ENCODE measurements at places on chromosomes 2 and 18.

GRCh38 chr2:168751104-168751740 lies 51.2 kb upstream of the NOSTRIN start:
- DNase-seq, result no peak

DNA sequence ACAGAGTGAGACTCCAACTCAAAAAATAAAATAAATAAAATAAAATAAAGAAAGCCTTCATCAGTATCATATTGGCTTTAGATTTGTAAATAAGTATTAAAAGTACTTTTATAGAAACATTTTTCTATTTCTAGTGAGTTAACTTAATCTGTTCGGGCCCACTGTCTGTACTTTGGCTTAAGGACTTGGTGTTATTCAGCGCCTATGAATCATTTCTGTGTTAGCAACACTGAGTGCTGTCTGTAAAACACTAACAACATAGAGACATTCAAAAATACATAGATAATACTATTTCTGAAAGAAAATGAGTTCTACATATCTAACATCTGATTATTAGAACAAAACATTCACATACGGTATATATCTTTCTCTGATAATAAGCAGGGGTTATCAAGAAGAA lies 221.5 kb upstream of the CDH19 start:
- DNase-seq, result no peak

GRCh38 chr2:230685178-230685577 lies 27.5 kb upstream of the CAB39 start:
- no peak for DNase-seq

- DNase-seq, result no peak
Observed at GRCh38 chr18:44748582-44748981, 67.9 kb downstream of the SETBP1 start.

- DNase-seq, result no peak
Observed at GRCh38 chr2:198757069-198757468, 700.7 kb downstream of the SATB2 start.

- DNase-seq, result no peak
Observed at GRCh38 chr18:50638884-50639420, 79.1 kb downstream of the MAPK4 start.

DNA sequence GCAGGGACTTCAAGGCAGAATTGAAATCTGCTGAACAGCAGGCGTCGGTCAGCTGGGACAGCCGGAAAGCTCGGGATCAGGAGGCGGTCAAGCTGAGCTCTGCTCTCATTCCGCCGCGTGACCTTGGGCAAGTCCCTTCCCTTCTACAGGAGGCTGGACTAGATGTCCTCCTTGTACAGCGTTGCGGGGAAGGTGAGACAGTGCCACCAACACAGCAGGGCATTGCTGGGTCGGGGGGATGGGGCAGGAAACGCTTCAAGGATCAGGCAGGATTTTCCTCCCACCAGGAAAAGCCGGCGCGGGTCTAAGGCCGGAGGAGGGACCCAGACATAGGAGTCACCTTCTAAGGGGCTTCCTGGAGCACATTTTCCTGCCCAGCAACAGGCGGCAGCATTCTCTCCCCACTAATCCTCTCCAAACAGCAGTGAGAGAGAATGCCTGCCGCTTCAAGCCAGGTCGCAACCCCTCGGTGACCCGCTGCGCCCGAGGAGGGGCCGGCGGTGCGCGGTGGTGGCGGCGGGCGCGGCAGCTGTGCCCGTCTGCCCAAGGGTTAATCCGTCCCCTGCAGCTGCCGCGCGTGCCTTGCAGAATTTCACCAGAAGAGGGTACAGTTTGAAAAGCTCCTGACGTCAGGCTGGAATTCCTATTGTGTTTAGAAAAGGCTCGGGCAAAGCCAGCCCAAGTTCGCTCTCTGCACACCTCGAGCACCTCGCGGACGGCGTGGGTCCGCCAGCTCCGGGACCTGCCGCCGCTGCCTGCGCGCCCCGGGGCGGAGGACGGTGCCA lies at the start of gene KCNF1:
Gene KCNF1, plus strand, starts transcription at position 644 of the 785 bp plus-strand sequence. CDS start 493 bp downstream, outside the sequence.
- peak; percentile 55 for DNase-seq

GRCh38 chr2:223477318-223477717 lies 124.8 kb downstream of the SCG2 start:
- DNase-seq, result no peak

- DNase-seq, result no peak
Observed at GRCh38 chr2:36367486-36367885, 11.9 kb downstream of the CRIM1 start.

GRCh38 chr18:49628119-49628518 lies 66.3 kb downstream of the LIPG start:
- DNase-seq, result no peak

DNA sequence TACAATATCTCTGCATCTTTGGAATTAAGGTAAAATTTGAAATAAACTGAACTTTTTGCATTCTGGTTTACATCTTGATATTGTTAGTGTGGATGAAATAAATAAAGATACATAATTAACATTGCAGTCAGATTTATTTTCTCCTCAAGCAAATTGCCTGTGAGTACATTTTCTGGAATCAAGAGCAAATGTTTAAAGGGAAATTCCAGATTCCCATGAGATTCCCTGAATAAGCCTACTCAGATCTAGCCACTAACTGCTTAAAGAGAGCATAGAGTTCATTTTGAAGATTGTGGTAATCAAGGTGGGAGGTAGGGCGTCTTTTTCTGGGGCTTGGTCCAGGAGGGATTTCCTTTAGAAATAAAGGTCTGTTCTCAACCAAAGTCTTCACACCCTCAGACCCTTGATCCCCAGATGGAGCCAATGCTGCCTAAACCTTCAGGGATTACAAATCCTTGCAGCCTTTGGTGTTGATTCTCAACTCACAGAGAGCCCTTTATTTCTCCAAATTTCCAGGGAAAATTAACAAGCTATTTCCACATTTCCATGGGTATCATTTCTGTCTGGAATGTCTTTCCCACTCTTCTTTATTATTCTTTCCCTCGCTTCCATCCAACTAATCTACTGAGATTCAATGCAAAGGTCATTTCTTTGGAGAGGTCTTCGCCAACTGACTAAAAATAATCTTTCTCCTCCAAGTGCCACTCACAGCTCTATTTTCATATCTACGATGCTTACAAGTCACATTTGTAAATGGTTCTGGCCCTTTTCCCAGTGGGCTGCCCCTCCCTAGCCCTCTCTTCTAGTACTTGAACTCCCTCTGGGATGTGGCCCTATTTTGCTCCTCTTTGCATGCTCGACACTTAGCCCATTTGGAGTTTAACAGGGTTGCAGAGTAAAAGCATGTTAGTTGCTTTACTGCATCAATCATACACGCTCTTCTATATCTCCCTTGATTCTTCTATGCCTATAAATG lies 79.8 kb upstream of the SPATS2L start:
- DNase-seq, result no peak

DNA sequence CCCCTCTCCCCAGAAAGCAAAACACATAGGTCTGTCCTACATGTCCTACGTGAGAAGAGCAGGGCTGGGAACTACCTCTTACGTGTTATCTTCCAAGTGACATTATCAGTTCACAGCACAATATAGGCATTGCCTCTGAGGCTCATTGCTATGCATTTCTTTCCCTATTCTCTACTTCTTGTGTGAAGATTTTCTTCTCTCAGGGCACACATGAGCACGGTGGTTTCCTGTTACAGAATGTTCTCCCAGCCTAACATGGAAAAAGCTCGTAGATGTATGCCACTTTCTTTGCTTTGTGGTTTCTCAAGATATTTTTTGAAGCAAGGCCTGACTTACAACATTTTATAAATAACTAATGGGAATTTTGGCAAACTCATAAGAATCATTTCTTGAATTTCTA lies 19.4 kb upstream of the DSC3 start:
- no peak for DNase-seq

DNA sequence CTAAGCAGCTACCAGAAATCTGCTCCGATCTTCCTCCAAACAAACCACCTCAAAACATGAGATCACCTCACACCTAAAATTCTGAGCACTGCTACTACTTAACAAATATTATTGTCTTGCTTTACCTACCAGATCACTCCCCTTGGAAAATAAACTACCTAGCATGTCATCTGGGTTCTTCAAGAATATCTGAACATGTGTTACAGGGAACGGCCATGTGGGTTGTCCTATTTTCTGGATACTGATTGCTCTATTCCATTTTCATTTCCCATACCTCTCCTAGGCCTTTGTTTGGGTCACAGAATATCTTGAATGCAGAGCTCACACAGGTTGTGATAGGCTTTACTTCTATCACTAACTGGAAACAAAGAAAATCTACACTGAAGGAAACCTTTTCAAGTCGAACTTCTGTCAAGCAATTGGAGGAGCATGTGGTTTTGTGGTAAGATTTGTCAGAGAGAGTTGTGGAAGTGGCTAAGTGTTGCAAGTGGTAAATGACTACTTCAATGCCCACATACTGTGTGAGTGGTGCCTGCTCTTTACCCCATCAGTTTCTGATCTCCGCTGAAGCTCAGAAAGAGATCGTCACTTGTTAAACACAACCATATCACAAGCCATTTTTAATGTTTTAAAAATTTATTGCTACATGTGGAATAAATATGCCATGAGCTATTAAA lies 739.1 kb upstream of the ZEB2 start:
- no peak for DNase-seq

- DNase-seq, result no peak
Observed at GRCh38 chr2:67717692-67718091, 320.6 kb downstream of the ETAA1 start.

DNA sequence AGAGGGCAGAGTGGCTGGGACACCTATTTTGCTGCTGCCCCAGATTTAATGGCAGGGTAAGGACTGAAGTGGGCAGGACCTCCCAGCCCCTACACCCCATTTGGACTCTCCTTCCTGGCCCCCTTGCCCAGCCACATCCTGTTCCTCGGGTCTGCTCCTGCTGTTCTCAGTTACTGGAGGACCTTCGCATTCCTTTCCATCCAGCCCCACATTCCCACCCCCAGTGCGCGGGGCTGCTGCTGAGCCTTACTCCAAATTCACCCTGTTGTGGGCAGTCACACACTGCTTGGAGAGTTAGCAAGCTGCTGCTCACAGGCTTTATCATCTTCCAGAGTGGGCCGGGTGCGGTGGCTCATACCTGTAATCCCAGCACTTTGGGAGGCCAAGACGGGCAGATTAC lies 75.2 kb upstream of the SLC14A2 start:
- no peak for DNase-seq

DNA sequence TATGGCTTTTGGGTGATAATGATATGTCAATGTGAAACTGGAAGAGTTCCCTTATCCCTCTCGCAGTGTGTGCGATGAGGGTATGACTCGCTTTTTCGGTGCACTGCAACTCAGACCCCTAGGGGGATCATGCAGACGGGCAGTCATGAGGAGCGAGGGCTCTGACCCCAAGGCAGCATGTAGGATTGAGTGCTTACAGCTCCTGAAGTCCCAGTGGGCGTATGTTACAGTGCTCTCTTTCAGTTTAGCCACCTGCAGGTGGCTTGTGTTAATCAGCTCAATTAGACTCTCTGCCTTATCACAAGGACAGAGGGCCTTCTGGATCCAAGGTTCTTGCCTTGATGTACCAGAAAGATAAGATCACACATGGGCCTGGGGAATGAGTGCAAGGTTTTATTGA lies 1269.9 kb upstream of the GYPC start:
- no peak for DNase-seq

- peak; percentile 60 for DNase-seq
Observed at GRCh38 chr2:219987830-219988229, 360.4 kb downstream of the SLC4A3 start.

DNA sequence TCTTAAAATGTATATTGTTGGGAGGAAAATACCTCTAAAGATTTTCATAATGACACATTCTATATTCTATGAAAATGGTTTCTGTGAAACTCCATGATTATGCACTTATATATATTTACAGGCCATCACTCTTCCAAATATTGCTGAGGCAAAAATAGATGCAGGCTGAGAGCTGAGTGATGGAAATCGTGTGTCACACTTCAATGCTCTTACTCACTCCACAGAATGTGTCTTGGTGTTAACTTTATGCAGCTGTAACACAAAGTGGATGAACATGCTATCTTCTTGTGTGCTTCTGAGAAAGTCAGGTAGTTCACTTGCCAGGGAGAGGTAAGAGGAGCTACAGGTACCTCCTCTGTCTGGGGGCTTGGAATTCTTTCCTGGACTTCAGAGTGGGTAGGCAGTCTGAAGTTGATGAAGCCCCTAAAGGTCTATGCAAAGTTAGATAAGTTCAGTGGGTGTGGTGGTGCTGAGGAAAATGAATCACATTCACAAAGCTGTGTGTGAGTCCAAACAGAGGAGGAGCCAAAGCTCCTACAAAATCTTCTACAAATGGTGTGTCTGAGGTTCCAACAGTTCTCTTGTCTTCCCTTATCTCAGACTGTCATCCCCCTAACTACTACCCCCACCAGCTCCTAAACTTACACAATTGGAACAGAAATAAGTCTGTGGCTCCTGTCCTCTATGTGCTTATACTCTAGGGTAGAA lies 74.2 kb upstream of the ST6GAL2 start:
- no peak for DNase-seq

DNA sequence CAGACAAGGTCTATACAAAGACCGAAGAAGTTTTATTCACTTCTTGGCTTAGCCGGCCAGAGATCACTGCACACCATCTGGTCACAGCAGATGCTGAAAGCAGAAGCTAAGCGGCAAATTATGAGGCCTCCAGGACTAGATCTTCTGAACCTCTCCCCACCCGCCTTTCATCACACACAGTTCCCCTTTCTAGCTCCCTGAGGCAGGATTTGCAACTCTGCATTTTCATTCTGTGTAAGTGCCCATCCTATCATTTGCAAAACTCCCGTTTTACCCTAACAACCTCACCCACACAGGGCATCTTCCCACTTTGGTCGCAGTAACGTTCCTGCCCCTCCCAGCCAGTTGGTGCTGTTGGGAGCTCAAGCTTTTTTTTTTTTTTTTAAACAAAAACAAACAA lies 3.1 kb upstream of the MOB1A start:
- DNase-seq, result no peak

- no peak for DNase-seq
Observed at GRCh38 chr2:14543284-14543683, 89.2 kb upstream of the LRATD1 start.

DNA sequence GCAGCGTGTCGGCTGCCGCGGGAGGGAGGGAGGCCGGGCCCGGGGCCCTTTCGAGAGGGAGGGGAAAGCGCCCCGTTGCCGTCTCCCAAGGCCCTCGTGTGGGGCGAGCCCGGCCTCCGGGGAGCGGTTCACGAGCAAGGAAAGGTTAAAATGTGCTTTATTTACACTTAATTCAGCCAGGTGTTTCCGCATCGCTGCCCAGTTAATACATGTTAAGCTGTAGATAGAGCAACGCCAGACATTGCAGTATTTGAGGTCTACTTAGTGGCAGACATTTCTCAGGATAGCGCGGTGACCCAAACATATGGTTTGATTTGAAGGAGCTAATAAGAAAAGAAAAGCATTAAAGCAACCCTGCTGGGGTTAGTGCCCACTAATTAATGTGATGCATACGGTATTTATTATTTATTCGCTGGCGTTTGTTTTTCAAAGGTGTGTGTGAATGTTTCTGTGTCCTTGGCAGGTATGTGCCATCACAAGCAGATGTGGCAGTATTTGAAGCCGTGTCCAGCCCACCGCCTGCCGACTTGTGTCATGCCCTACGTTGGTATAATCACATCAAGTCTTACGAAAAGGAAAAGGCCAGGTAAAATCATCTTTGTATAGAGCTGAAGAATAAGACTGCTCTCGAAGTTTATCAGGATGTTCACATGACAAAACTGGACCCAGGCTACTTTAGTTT lies 571 bp downstream of the EEF1B2 start:
- DNase-seq, result peak; percentile 57

- no peak for DNase-seq
Observed at GRCh38 chr2:88452980-88453582, 588 bp upstream of the FOXI3 start.

GRCh38 chr2:181255651-181256050 lies 201.5 kb upstream of the ITGA4 start:
- no peak for DNase-seq

GRCh38 chr2:19894134-19894792 lies 7.5 kb downstream of the TTC32 start:
- no peak for DNase-seq

GRCh38 chr2:150482667-150483400 lies 4.6 kb downstream of the RND3 start:
- DNase-seq, result no peak
